Cortex of kidney (tissue), 1 donor: ENCODE measurements at places on chromosomes 2 and 18.

- no peak for DNase-seq
These were observed 30.4 kb downstream of the EPAS1 start for GRCh38 chr2:46327627-46328026.

DNA sequence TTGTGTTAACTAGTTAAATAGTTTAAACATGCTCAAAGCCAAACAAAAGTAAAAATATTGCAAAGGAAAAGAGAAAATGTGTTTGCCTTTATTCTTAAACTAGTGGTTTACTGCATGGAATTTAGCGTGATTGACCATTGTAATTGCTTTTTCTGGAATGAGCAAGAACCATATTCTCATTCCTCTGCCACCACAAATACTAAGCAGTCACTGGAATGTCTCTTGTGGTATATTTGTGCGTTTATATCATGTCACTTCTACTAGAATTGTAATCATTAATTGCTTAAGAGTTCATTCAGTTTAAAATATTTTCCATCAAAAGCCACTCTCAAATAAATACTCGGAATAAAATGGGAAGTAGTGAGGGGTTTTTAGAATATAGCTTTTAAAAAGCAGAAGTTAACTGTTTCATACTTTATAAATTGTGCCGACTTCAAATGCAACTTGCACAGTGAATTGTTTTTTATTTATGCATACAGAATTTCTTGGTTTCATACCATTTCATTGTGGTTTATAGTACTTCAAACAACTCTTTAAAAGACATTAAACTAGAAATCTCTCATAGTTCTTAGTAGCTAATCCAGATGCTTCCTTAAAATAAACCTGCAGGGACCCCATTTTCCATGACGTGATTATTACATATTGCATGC, 288.1 kb downstream of the EPHA4 start:
- DNase-seq, result no peak

DNA sequence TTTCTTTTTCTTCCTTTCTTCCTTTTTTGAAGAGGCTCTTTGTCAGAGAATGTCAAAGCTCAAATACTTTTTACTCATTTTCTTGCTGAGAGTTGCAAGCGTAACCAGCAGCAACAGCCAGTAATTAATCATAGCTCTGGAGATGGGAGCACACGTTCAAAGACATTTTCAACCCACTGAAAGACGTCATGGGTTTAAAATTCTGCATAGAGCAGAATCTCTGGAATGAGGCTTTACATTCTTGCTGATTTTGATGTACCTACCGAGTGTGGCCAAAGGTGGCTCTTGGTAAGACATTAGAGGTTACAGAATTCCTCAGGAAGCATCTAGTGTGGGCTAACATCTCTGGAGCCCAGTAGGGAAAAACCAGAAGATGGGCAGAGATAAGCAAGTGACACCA, 292.5 kb downstream of the MTX2 start:
- no peak for DNase-seq

DNA sequence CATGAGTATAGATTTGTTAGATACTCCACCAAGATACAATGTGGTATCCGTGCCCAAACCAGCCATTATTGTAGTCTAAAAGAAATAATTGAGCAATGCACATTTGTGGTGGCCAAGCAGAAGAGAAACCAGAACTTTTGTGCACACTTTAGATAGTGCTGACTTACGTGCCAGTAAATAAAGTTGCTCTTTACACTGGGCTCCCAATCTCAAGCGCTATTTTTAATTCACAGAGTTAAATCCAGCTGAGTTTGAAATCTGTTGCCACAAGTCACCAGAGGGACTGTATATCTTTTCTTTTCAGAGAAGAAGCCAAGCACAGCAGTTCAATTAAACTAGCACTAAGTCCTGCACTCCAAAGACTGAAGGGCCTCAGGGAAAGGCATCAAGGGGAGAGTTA, 680.4 kb downstream of the TDRD15 start:
- DNase-seq, result no peak

DNA sequence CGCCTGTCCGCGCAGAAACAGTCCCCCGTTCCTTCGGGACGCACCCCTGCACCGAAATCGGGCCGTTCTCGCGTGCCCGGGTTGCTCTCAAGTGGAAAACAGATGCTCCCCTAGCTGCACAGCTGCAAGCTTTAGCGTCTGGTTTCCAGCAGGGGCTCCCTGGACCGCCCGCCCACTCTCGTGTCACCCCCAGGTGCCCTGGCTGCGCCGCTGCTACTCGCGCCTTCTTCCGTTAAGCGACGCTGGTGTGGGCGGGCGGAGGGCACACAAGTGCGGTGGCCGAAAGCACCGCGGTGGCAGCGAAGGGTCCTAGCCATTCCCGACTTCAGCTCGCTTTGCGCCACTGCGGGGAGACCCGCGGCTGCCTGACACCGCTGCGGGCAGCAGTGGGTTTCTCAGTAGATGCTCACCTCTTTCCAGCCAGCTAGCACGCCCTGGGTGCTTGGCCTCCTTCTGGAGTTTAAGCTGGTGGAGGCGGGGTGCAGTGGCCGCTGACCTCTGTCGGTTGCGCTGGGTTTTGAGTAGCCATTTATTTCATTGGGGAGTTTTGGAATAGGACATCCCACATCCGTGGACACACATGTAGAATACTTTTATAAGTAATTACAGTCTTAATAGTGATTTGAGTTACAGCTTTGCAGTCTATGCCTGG, 806 bp downstream of the ZNF407 start:
- DNase-seq, result no peak

DNA sequence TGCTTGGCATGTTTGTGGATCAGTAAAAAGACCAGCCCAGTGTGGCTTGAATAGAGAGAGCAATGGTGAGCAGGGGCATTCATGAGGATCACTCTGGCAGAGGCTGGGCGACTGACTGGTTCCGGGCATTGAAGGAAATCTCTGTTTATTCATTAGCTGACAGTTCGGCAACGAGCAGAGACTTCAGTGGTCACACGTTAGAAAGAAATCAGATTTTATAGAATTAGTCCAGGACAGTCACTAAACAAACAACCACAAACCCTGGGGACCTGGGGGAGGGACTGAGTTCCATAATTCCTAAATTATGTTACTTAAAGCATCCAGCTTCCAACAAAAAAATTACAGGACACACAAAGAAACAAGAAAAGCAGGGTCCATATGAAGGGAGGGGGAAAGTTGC, 72.5 kb downstream of the NOL10 start:
- DNase-seq, result no peak

DNA sequence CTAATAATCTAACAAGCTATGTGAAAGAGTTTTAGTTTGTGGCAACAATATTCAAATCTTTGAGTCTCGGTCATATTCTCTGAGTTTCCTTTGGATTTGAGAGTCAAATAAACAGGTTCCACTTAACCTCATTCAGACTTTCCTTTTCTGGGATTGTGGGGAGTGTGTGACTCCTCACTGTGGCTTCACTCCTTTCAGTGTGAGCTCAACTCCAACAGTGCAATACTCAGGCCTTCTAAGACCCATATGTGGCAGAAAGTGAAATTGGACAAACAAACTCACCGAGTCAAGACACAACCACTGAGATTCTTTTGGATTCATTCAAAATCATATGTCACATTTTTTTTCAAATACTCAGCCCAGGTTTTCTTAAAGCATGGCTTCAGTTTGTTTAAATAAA, 25.4 kb downstream of the SLC9A4 start:
- no peak for DNase-seq

GRCh38 chr18:13265008-13265910, 46.7 kb downstream of the LDLRAD4 start:
- DNase-seq, result no peak

GRCh38 chr2:65710779-65711295, 278.4 kb upstream of the SPRED2 start:
- DNase-seq, result no peak

GRCh38 chr18:939166-939565, 34.5 kb downstream of the ADCYAP1 start:
- DNase-seq, result no peak

GRCh38 chr2:144825331-144826020, 305.6 kb upstream of the ZEB2 start:
- DNase-seq, result no peak

- DNase-seq, result no peak
These were observed 286.9 kb downstream of the MEIS1 start for GRCh38 chr2:66721776-66722175.

DNA sequence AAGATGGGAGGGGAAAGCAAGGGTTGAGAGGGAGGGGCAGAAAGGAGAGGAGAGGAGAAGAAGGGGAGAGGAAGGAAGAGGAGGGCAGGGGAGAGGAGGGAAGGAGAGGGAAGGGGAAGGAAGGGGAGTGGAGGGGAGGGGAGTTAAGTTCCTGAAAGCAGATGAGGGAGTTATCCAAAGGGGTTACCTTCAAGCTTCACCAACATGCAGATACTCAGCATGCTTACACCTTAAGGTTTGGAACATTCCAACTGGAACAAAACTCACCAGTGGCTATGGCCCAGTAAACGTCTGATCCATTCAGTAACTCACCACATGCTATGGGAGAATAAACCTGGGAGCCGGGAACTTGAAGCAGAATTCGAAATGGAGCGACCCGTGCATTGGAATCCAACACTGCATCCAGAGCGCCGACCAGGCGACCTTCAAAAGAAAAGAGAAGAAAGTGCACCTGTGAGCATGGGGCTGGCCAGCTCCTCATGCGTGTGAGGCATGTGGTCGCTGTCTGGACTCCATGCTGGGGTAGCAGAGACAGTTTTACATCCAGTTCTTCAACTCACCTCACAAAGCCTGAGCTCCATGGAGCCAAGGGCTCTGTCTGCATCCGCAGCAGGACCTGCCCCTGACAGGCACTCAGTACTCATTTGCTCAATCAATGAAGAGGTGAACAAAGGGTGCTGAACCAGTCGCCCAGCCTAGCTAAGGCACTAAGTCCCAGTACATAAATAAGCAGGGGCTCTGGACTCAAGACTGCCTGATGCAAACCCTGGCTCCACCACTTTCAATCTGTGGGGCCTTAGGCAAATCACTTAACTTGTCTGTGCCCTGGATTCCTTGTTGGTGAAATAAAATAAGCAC, 61.0 kb downstream of the TBC1D8 start:
- DNase-seq, result no peak

- DNase-seq, result no peak
These were observed 14.0 kb upstream of the PRKCE start for GRCh38 chr2:45637440-45637839.

- DNase-seq, result no peak
These were observed 364.3 kb downstream of the RNF144A start for GRCh38 chr2:7281231-7282201.

DNA sequence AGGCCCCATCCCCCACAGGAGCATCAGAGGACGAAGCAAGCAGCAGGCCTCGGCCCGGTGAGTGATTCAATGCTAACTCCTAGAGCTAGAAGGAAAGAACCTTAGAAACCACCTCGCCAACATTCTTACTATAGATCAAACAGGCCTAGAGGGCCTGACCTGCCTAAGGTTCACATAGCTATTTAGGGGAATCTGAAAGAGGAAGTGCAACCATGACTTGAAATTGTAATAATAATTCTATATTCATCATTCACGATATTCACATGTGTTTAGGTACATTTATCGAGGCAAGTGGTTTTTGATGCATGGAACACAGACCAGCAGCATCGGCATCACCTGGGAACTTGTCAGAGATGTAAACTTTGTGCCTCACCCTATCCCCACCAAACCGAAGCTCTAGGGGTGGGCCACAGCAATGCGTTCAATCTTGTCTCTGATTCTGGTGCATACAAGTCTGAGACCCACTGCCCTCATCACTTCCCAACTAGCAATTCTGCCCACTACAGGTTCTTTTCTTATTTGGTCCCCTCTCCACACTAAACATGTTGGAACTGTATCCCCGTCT, 78.0 kb upstream of the DNMT3A start:
- DNase-seq, result no peak

- no peak for DNase-seq
These were observed 121.4 kb downstream of the ZNF236 start for GRCh38 chr18:76943542-76944339.

DNA sequence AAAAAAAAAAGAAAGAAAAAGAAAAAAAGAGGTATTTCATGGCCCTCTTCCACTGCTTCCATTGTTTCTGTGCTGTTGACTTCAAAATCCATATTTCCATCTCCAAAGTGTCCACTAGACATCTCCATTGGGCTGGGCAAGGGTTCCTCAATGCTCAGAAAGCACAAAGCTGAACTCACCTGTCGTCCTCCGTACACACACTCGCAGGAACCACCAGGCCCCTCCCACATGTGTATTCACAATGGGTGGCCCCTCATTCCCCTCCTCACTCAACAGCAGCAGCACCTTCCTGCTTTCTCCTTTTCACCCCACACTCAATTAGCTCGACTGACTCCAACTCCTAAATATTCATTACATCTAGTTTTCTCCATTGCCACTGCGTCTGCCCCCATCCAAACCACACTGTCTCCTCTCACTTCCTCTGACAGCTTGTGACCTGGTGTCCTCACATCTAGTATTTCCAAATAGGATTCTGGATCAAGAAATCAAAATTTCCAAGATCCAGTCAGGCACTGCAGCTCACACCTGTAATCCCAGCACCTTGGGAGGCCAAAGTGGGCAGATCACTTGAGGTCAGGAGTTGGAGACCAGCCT, 25.2 kb downstream of the OSBPL1A start:
- DNase-seq, result no peak

DNA sequence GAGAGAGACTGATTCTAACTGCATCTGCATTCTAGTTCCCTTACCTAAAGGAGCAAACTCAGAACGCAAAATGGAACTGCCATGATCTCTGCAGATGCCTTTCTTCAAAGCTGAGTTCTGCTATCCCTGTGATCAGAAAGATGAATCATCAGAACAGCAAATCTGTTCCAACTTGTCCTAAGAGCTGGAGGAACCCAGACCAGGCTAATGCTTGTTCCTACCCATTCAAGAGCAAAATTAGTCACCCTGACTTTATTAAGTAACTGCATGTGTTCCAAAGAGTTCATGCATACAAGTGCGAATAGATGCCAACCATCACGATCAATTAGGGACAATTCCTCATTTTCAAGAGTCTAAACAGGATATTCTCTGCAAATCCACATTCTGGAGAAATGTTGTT, 46.5 kb downstream of the MBP start:
- DNase-seq, result no peak

- no peak for DNase-seq
These were observed 5.9 kb downstream of the SCYGR3 start for GRCh38 chr2:227608561-227609338.

- no peak for DNase-seq
These were observed 72.0 kb upstream of the TMEM178A start for GRCh38 chr2:39593439-39594393.

GRCh38 chr2:44135296-44135695, 33.4 kb upstream of the PPM1B start:
- no peak for DNase-seq

GRCh38 chr2:43027097-43027873, 199.1 kb downstream of the ZFP36L2 start:
- no peak for DNase-seq

- DNase-seq, result no peak
These were observed 92.2 kb upstream of the NCKAP5 start for GRCh38 chr2:133660510-133660909.

GRCh38 chr18:50614838-50615237, 55.0 kb downstream of the MAPK4 start:
- no peak for DNase-seq

DNA sequence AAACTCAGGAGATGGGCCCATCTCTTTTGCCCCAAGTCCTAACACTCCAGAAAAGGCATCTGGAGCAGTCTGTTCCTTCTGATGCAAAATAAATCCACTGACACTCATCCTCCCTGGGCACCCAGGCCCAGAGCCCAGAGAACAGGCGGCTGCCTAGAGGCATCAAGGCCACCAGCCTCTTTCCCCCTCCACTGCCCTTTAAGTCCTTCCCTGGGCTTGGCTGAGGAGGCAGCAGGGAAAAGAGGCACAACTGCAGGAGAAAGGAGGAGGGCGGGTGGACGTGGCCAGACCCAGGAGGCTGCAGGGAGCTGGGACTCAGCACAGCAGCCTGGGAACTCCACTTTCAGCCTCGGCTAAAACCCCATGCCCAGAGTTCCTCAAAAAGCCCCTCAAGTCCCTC, 99.7 kb upstream of the ID2 start:
- DNase-seq, result no peak
